ENCODE measurements at places on chromosomes 7 and 10.

DNA sequence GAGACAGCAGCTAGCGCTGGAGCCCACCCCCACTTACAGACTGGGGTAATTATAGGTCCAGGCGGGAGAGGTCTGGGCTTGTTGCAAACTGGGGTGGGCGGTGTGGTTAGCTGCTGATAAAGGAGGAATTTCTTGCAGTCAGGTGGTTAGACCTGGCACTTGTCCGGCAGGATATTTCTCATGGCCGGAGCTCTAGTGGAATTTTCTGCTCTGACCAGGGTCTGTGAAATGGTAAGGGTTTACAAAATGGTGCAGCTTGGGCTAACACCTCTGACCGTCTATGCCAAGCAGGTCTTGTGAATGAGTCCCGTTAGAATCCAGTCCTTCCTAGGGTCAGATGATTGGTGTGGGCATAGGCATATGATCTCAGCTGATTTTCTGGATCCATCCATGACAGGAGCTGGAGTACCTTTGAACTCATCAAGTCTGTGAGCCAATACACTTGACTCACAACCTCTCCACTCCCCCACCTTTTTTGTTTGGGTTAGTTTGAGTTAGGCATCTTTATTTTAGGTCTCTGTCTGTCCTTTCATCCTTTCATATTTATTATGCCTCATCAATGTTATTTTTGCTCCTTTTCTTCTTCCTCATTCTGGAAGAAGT lies 213.4 kb downstream of the SUGCT start:
- no peak for DNase-seq

DNA sequence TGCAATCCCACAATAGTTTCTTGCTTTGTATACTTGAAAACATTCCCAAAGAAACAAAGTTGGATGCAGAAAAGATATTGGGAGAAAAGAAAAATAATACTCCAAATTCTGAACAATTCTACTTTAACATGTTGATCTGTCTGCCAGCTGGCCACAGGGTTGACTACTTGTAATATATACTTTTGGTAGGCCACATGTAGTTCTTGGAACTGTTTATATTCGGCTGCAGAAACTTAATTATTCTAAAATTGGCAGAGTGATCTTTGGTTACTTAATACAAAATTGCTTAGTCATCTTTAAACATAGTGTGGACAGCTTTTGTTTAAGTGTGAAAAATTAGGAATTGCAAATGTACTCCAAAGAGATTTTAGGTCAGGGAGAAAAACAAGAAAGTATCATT lies 76.0 kb downstream of the CALD1 start:
- DNase-seq, result no peak

DNA sequence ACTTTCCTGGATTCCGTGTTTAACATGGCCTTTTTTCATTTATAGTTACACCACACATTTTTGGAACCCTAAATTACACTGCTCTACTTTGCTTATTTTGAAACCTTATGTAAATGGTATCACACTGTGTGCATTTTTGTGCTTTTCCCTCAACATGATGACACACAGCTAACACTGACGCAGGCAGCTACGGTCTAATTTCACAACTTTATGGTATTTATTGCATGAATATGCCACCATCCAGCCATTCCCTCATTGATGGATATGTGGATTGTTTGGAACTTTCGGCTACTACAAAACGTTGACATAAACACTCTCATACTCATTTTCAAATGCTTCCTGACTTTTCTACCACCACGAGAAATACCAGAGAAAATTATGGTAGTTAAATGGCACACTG lies 6.9 kb downstream of the PAPOLB start:
- no peak for DNase-seq

GRCh38 chr7:121541457-121541856 lies 145.3 kb upstream of the FAM3C start:
- no peak for DNase-seq

- no peak for DNase-seq
These were observed 1335.9 kb upstream of the SORCS1 start for GRCh38 chr10:108500396-108500795.

- DNase-seq, result no peak
These were observed 85.2 kb upstream of the TOMM7 start for GRCh38 chr7:22907805-22908204.

DNA sequence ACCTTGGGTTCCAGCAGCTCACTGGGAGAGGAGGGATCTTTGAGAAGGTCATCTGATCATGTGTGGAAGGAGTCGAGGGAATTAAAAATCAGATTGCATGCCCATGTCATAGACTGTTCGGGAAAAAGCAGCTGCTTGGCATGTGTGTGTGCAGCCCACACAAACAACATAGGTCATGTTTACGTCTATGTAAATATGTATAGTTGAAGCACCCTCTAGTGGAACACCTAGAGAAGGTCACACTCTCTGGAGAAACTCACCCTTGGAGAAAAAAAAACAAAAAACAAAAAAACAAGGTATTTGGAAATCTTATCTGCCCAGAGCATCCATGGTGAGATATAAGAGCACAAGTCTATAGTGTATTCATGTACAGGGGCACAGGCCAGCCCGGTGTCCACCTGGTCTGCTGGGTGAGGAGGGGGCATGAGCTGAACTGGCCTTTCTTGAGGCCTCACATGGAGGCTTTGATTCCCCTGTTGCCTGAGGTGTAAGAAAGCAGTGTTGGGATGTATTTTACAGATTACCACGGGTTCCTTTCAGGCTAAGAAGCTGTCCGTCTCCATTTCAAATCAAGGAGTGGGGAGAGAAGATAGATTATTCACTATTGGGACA lies 98.0 kb downstream of the NPY start:
- peak; percentile 29 for DNase-seq

- DNase-seq, result no peak
These were observed 177.2 kb upstream of the PODXL start for GRCh38 chr7:131733604-131734003.

- DNase-seq, result no peak
These were observed 499.1 kb downstream of the KCNMA1 start for GRCh38 chr10:77138541-77138940.

- no peak for DNase-seq
These were observed 18.6 kb downstream of the RPP30 start for GRCh38 chr10:90890347-90890746.

DNA sequence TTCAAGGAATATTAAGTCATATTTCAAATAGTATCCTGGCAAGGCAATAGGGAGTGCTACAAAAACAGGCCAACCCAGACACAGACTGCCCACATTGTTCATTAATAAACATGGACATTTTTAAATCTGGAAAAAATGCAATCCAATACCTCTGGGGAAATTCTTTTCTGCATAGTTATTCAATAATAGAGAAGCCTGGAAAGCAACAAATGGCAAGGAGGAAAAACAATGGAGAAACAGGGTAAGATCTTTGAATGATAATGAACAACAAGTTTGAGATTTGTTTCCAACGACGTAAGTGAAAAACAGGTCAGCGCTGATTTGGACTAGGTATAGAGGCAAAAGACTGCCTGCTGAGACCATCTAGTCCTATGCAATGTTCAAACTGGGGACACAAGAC lies 44.7 kb upstream of the ZNF800 start:
- DNase-seq, result no peak

- no peak for DNase-seq
These were observed 32.7 kb upstream of the PRSS1 start for GRCh38 chr7:142716596-142716995.

DNA sequence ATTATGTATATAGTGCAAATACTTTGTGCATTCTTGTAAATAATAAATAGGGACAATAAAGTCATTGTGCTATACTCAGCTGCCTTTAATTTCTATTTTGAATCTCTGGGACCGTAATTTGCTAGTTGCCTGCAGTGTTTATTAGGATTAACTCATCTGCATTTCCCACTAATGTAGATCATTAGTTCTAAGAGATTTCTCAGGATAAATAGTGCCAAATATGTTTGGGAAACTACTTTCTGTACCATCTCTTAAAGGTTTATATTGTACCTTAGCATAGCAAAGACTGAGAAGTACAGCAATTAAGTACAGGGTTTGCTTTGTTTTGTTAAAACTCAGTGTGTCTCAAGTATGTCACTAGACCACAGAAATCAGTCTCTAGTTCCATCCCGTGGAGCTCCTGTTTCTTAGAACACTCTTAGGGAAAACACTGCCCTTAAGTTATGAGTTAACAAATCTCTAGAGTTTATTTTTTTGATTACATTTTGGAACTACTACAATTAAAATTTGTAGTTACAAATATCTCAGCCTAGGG lies 26.0 kb downstream of the ADD3 start:
- no peak for DNase-seq

GRCh38 chr7:40437498-40437897 lies 302.7 kb downstream of the SUGCT start:
- no peak for DNase-seq

DNA sequence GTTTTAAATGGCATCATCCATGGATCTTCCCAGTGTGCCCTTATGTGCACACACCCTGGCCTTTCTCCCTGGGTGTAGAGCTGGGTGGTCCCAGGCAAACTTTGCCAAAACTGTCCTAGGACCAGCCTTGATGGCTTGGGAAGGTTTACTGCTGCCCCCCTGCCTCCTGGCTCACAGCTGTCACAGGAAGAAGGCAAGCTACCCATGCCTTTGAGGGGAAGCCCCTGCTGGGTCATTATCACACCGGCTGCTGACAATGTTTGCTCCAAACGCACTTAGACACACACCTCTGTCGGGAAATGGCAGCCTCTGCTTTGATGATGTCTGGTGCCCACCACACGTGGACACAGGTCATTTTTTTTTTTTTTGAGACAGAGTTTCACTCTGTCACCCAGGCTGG lies 25.2 kb upstream of the FIGNL1 start:
- DNase-seq, result no peak

GRCh38 chr10:120770496-120770895 lies 80.7 kb upstream of the WDR11 start:
- DNase-seq, result no peak

DNA sequence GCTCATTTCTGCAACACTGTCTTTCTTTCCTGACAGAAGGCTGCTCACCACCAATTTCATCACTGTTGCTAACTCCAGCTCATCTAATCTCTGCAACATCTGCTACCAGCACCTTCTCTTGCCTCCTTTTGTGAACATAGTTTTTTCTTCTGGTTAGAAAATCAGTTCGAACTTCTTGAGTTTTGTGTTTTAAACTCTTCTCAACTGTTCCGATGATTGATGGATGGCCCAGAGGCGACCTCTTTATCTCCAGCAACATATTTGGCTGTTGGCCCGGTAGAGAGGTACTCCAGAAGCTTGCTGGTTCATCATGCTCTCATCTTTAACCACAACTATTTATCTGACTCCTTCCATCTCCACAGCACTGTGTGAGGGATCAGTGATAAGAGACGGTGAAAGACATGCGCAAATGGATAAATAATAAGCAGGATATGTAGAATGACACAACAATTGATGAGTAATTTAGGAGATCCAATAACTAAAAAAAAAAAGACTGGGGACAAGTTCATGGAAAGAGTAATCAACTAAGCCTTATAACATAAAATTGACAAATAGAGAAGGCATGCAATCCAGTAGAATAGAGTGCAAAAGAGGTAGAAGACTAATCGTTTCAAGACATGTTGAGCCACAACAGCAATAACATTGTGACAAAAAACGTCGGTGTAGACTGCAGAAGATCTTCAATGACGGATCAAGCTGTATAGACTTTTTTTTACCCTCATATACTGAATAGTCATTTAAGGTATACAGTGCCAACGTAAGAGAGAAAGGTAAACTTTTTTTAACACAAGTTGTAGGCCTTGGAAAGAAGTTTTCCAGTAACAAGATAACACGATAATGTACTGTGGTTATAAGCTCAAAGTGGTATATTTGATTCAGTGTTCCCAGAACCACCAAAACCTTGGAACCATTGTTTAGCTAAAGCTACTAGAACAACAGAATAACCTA lies 152.2 kb downstream of the CRPPA start:
- no peak for DNase-seq

- DNase-seq, result no peak
These were observed 131.0 kb downstream of the CXCL12 start for GRCh38 chr10:44253769-44254462.

DNA sequence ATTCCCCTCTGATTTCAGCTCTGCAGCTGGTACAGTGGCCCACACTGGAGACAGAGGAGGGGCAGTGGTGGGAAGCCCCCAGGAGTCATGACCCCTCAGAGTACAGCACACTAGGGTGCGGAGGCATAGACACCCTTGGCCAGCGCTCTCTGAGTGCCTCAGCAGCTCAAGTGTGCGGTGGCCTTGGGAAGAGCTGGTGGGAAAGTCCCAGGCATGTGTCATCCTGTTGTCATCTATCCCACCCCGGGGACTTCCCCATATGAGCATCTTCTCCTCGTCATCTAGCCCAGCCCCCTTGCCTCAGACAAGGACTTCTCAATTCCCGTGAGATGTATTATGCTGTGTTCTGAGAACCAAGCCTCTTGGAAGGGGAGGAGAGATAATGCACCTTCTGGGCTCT lies 15.6 kb upstream of the PPIF start:
- DNase-seq, result peak; percentile 56

GRCh38 chr10:62778125-62778524 lies 26.4 kb upstream of the ADO start:
- DNase-seq, result no peak

- DNase-seq, result no peak
These were observed 15.9 kb downstream of the AQP1 start for GRCh38 chr7:30927559-30927958.

DNA sequence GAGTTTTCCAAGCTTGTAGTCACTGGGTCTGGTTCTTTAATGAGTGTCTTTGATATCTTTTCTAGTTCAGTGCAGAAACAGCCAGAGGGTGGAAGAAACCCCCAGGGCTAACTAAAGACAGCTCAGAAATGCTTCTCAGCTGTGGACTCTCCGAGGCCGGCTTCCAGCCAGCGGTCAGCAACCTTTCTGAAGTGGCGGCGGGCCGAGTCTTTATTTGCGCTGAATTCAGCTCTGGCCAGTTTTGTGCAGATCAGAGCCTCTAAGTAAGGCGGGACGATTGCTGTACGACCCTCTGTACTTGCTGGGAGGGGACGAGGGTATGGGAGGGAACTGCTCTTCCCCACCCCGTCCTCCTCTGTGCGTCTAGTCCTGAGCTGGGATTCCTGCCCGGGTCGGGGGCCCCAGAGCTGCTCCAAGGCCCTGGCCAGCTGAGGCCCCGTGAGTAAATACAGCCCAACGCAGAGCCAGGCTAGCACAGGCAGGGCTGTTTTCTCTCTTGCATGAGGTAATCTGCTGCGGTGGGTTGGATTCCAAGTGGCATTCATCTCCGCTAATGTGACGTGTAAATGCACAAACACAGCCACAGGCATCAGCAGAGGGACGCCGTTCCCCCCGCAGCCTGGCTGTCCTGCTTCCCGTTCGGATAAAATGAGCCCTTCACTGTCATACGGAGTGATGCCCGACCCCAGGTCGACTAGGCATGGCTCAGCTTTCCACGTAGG lies 159.8 kb downstream of the PIP4K2A start:
- no peak for DNase-seq

Measured in GM12892 (cell line).